GM04503 (cell line): ENCODE measurements at places on chromosomes 4 and X.

GRCh38 chr4:86334020-86334750 lies 25.7 kb downstream of the MAPK10 start:
- DNase-seq, result no peak

DNA sequence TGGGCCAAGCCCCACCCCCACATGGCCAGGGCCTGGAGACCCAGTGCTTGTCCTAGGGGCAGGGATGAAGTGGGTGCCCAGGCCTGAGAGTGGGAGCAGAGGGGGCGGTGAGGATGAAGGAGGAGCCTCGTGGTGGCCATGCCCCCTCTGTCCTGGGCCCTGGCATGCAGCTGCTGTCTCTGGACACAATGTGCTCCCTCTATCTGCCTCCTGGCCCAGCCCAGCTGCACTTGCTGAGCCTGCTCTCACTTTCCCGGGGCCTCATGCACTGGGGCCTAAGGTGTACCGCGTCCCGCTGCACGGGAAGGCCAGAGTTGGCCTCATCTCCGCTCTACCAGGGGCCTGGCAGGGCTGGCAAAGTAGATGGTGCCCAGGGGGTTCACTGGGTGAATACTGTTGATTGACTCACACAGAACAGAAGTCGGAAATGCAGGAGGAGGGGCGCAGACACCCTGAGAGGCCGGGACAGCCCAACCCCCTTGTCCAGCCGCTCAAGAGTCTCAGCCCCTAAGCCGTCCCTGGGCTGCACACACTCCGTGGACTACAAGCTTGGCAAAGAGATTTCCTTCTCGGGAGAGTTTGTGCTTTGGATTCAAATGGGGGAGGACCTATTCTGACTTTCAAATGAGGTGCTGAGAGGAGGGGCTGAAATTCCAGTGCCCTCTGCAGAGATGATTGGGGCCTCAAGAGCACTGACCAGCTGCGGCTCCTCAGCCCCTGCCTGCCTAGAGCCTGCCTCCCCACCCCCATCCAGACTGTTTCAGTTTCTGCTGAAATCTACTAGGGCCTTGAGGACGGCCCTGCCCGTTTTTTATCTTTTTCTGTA lies 112.4 kb downstream of the PSAPL1 start:
- DNase-seq, result no peak

GRCh38 chr4:15495621-15496020 lies 25.9 kb downstream of the CC2D2A start:
- DNase-seq, result no peak

GRCh38 chr4:6425336-6425735 lies 47.1 kb downstream of the PPP2R2C start:
- no peak for DNase-seq

DNA sequence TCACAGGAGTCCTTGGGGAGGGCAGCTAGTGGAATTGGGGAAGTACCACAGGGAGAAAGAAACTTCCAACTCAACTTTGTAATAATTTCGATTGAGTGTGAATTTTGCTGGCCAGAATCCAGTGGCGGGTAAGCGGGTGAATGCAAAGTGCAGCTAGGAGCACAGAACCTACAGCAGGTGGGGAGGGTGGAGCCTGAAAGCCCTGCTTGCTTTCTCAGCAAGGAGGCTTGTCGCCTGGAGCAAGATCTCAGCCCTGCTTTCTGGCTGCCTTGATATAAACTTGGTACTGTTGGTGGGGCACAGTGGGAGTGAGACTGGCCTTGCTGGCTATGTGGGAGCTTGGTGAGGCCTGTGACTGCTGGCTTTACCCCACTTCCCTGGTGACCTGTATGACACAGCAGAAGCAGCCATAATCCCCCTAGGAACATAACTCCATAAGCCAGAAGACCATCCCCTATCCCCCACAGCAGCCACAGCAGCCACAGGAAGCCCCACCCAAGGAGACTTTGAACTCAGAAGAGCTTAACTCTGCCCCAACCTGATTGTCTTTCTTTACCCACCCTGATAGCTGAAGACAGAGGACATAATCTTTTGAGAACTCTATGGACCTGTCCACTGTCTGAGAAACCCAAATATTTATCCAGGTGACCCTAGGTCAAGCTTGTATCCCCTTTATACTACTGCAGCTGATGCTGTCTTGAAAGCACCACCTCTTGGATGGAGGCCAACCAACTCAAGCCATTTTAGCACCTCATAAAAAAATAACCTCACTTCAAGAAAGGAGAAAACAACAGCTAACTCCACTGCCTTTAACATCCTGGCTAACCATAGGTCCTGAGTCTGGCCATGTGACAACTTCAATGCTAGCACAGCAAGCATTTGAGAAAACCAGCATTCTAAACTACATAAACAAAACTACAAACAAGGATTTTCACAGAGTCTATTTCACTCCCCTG lies 87.2 kb upstream of the PDE5A start:
- no peak for DNase-seq

GRCh38 chr4:59570860-59571476 lies 1629.2 kb upstream of the ADGRL3 start:
- no peak for DNase-seq

GRCh38 chrX:20382518-20383297 lies 116.0 kb upstream of the RPS6KA3 start:
- DNase-seq, result no peak

DNA sequence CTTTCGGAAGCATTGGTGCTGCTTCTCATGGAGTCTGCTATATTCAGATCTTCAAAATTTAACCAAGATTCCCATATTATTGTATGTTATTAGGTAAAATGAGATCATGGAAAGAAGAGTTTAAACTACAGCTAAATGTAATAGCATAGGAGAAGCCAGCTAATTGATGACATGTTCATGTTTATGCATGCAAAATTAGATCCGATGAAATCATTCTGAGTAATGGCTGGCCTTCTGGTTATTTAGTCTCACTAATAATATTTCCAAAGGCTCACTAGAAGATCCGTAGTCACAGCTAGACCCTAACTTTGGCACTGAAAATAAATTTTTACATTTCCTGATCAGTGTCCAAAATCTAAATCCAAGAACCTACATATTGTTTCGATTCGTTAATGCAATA lies 19.8 kb upstream of the PHKA2 start:
- no peak for DNase-seq

- no peak for DNase-seq
Observed at GRCh38 chrX:55767100-55767499, 49.6 kb downstream of the RRAGB start.

- DNase-seq, result no peak
Observed at GRCh38 chr4:98632258-98632657, 26.2 kb downstream of the TSPAN5 start.

DNA sequence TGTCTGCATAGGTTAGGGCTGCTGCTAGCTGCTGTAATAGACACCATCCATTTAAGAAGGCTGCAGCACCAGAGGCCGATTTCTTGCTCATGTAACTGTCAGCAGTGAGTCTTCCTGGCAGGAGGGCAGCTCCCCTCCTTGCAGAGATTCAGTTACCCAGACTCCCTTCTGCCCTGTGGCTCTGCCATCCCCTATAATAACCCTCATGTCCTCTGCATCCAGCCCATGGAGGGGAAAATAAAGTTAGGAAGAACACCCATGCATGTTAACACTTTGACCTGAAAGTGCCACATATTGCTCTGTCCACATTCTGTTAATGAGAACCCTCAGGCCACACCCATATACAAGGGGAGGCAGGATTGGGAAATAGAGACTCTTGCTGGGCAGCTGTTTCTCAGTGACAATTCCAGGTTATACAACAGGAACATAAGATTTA lies 5.4 kb downstream of the STBD1 start:
- no peak for DNase-seq
